HepG2 (cell line): ENCODE measurements at places on chromosomes 13 and 19. TPM values are rescaled to one million over a fixed set of nuclear protein-coding genes. Genes with fewer than 3 reads are reported as not detected.
A peak's percentile ranks its signal among the peaks of the same experiment; 100 is the strongest.

GRCh38 chr19:14112051-14112808 is 5.3 kb downstream of the PRKACA start:
- H3K27me3 ChIP-seq = no peaks in the 10 kb centered on the region
- H3K4me3 ChIP-seq = no peak overlapping the region
- peak overlapping the region; percentile 76 for H3K27ac ChIP-seq
- H3K36me3 ChIP-seq = no peaks in the 10 kb centered on the region
- peaks cover 60% of the 10 kb centered on the region for H3K4me1 ChIP-seq

GRCh38 chr13:43246382-43246781 is 223.0 kb downstream of the DNAJC15 start:
- H3K36me3 ChIP-seq = no peaks in the 10 kb centered on the region
- no peak for DNase-seq
- H3K27ac ChIP-seq = no peak overlapping the region
- no peaks in the 10 kb centered on the region for H3K27me3 ChIP-seq
- H3K4me1 ChIP-seq = no peaks in the 10 kb centered on the region

The CBLC gene
- total RNA-seq = 1.1 and 1.8 TPM in 2 replicates

The SBSN gene
- total RNA-seq = not detected in 2 replicates

The ZNF442 gene
- total RNA-seq = 6.0 and 8.6 TPM in 2 replicates

- peak; percentile 66 for DNase-seq
- H3K4me1 ChIP-seq = peaks cover 42% of the 10 kb centered on the region
- peak within 1 kb of the TSS; percentile 74 for H3K27ac ChIP-seq
- H3K36me3 ChIP-seq = no peaks in the 10 kb centered on the region
- no peaks in the 10 kb centered on the region; the same call in 2 of the 3 replicates for H3K27me3 ChIP-seq
- peak within 1 kb of the TSS; percentile 86 for H3K4me3 ChIP-seq
Observed at GRCh38 chr19:18683109-18683957, at the start of gene CRTC1. Gene CRTC1, plus strand, starts transcription at chr19:18683680. Its CDS starts 23 bp downstream, at chr19:18683703.

DNA sequence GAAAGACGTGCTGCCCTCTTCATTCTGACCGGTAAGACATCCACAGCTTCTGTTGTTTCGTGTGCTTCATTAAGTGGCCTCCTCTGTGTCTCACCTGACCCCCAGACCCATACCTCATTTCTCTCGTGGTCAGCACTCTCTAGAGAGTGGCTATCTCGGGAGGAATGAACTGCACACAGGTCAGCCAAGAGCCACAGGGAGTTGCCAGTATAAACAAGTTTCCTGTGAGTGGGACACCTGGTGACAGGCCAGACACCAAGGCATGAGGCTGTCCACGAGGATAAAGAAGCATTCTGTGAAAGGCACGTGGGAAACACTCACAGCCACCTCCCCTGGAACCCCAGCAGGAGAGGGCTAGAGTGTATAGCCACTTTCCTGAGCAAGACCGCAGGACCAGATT is 115.8 kb downstream of the NUFIP1 start:
- no peaks in the 10 kb centered on the region for H3K27me3 ChIP-seq
- H3K4me1 ChIP-seq = peaks cover 22% of the 10 kb centered on the region
- H3K4me3 ChIP-seq = no peak overlapping the region

DNA sequence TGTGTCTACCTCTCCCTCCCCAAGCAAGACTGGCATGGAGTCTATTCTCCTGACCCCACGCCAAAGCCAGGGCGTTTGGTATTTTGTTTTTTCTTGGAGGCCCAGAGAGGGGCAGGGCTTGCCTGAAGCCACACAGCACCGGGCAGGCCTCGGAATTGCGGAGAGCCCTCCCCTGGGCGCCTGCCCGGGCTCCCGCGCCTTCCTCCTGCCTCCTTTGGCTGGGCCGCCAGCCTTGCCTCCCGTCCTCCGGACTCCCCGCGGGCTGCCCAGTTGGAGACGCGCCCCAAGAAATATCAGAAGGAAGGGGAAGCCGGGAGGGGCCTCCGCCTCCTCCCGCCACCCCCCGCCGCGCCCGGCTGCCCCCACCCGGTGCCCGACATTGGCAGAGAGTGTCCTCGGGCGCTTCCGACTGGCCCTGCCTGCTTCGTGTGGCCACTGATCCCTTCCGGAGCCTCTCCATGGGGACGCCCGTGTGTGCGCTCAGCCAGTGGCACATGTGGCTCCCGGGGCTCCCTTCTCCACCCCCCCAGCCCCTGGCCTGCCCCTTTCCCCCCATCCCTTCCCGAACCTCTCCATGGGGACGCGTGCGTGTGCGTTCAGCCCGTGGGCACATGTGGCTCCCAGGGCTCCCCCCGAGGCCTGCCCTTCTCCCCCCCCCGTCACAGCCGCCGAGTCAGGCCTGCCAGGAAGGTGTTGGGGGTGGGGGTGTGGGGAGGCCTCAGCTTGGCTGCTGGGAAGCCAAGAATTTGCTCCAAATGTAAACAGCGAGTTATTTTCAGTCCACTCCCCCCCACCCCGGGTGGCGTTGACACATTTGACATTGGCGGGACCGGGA is 37.3 kb downstream of the NFIC start:
- no peaks in the 10 kb centered on the region for H3K36me3 ChIP-seq
- H3K27ac ChIP-seq = no peak overlapping the region
- peak; percentile 48 for DNase-seq
- no peak overlapping the region for H3K4me3 ChIP-seq
- H3K27me3 ChIP-seq = no peaks in the 10 kb centered on the region

GRCh38 chr19:42553292-42554045 is 25.2 kb upstream of the CEACAM1 start:
- no peak overlapping the region for H3K27ac ChIP-seq
- H3K4me1 ChIP-seq = peaks cover 71% of the 10 kb centered on the region
- peak overlapping the region; percentile 15; the same call in 1 of the 2 replicates for H3K4me3 ChIP-seq
- no peaks in the 10 kb centered on the region for H3K36me3 ChIP-seq
- DNase-seq = peak; percentile 40
- H3K27me3 ChIP-seq = peaks cover 7% of the 10 kb centered on the region; the same call in 1 of the 3 replicates
